Activated T-cell treated with anti-CD3 and anti-CD28 coated beads for 48 hours (primary cell): ENCODE measurements at places on chromosomes 5 and 9.

- no peak for DNase-seq
Measured at GRCh38 chr9:116075191-116075590, 78.4 kb upstream of the PAPPA start.

DNA sequence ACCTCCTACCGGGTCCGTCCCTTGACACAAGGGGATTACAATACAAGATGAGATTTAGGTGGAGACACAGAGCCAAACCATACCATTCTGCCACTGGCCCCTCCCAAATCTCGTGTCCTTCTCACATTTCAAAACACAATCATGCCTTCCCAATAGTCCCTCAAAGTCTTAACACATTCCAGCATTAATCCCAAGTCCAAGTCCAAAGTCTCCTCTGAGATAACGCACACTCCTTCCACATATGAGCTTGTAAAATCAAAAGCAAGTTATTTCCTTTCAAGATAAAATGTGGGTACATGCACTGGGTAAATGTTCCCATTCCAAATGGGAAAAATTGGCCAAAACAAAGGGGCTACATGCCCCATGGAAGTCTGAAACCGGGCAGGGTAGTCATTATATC is 463.9 kb upstream of the CDH9 start:
- DNase-seq: no peak

DNA sequence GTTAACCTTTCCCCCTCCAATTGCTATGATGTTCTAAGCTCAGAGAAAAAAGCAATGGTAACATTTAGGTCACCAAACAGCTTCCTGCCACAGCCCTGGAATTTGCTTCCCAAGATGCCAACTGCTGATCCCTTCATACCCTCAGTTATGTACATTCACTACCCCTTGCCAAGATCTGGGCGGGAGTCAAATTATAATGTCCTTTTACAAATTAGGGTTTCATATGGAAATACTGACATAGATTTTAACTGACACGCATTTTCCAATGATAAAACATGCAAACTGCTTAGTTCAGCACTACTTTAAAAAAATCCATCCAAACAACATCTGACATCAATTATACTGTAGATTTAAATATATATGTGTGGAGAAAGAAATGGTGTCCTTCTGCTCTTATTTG is 5.0 kb downstream of the LOX start:
- DNase-seq: no peak

GRCh38 chr9:87873607-87874303 is 8.9 kb upstream of the SPATA31E1 start:
- no peak for DNase-seq

DNA sequence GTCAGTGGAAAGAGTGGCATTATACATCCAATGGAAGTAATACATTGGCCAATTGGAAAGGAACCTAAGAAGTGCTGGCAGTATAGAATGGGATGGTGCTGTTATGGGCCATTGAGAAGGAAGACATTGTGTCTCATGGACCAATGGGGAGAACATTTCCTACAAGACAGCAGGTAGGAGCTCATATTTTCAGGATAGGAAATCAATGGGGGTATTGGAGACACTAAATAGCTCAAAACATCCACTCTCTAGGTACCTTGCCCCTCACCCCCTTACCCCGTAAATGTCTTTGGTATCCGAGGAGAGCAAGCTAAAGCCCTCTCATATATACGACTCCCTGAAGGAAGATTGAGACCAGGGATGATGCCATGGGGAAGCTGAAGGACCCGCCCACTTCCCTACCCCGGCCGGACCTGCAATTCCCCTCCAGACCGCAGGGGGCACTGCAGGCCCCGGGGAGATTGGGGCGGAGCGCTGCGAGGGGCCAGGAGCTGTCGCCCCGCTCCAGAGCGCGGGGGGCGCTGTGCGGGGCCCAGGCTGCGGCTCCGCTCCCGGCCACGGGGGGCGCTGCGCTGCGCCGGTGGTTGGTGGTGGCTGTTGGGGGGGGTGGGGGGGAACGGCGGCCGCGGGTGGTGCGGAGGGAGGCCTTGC is at the start of gene KDM3B:
KDM3B (plus strand) TSS at position 615 of the 651 bp plus-strand sequence. CDS start 111 bp downstream, outside the sequence.
- peak; percentile 98 for DNase-seq

DNA sequence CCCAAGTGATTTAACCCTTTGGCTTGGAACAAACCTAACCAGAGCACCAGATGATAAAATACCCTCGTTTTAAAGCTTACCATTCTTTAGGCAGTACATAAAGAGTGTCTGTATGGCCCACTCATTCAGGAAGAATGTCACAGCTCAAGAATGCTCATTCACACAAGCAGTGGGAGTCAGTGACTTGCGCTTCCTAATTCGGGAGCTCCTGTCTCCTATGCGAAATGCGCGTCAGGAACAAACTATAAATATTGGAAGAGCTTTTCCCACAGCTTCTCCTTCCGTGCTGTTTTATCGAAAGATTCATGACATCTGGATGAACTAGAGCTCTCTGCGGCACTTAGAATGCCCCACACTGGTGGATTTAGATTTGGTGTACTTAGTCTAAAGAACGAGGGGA is 66.6 kb downstream of the NTRK2 start:
- no peak for DNase-seq

DNA sequence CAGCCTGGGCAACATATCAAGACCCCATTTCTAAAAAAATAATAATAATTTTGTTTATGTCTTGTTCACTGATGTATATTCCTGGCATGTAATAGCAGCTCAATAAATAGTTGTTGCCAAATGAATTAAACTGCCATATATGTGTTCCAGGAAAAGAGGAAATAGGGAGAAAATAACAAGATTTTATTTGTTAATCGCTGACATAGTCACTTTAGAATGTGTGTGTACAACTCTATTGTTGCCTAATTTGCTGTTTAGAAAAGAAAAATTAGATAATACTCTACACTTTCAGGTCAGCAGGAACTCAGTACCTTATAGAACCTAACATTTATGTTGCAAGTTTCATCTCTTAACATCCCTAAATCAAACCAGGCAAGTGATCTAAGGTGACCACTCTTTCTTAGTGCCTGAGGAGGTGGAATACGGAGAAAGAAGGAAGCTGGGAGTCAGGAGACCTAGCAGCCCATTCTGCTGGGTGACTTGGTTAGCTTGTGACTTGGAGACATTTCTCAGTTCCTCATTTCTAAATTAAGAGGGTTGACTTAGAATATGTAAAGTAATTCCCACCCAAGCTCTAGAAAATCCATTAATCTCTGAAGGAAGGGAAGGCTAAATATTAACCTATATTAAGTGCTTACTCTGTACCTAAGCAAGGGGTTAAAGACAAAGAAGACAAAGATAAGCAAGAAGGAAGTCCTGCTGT is 110.3 kb upstream of the IQGAP2 start:
- no peak for DNase-seq

DNA sequence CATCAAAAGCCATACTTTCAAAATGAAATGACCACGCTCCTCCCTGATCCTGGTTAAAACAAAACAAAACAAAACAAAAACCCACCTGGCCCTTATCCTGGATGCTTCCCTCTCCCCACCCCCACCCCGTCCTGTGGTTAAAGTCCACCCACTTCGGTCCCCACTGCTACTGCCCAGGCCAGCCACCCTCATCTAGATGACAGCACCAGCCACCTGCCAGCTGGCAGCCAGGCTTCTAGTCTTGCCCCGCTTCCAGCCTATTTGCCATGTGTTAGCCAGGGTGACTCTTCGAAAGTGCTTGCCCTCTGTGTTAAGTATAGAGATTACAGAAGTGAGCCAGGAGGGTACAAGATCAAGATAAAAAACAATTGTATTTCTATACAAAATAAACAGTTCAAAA is 27.5 kb upstream of the NCS1 start:
- no peak for DNase-seq

DNA sequence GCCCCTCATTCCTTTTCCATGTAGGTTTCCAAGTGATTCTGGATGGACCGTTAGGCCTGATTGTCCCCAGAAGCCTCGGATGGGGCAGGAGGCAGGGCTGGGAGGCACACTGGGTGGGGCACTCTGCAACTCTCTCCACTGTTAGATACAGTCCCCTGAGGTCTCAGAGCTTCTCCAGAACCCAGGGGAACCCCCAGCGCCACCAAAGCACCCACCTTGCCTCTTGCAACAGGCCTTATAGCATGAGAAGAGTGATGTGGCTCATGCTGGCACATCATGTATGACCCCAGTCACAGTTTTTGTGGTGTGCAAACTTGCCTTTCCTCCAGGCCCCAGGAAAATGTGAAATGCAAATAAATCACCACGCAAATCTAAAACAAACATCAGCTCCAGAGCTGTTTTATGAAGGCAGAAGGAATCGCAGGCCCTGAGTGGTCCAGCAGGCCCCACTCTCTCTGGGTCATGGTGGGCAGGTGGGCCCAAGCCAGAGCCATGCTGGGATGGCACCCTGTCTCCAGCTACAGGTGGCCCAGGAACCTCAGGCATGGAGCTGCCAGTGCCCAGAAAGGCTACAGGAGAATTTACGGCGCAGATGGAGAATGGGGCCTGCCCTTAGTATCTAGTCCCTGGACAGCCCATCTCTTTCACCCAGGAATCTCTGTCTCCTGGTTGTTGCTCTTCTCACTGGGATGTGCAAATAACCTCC is 36.3 kb upstream of the CDKN2AIPNL start:
- no peak for DNase-seq

DNA sequence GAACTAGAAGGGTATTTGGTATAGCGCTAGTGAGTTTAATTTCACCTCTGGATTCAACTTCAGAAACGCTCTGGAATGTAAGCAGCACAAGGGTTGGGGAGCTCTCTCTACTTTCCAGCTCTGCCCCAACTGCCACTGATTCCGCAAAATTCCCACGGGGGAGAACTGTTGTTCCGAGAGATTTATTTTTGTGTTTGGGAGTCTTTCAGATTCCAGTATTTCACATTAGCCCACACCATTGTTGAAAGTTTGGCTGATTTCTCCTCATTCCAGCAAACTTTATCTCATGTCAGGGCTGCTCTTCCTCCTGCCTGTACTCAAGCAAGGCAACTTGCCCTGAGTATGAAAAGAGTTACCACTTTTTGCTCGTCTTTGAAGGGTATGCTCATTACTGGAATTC is 198.5 kb upstream of the EGFLAM start:
- DNase-seq: no peak

DNA sequence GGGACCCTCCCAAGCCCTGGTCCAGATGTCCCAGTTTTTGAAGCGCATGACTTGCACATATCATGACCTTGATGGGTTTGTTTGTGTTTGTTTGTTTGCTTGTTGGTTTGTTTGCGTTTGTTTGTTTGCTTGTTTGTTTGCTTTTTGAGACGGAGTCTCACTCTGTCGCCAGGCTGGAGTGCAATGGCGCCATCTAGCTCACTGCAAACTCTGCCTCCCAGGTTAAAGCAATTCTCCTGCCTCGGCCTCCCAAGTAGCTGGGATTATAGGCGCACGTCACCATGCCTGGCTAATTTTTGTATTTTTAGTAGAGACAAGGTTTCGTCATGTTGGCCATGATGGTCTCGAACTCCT is 13.0 kb upstream of the UBAC1 start:
- DNase-seq: no peak

DNA sequence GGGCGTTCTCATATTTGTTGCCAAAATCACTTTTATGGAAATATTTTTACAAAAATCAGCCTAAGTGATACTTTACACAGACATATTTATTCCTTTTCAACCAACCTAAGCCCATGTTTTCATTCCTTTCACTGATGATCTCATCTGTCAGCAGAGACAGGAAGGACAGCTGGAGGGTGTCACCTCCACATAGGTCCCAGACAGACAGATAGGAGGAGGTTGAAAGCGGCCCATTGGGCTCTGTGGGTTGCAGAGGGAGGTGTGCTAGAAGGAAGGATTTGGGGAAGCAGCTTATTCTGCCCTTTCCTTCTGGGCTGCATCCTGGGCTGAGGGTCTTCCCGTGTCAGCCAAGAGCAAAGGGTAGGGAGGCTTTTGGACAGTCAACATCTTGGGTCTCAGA is 26.0 kb upstream of the SEMA4D start:
- DNase-seq: no peak

DNA sequence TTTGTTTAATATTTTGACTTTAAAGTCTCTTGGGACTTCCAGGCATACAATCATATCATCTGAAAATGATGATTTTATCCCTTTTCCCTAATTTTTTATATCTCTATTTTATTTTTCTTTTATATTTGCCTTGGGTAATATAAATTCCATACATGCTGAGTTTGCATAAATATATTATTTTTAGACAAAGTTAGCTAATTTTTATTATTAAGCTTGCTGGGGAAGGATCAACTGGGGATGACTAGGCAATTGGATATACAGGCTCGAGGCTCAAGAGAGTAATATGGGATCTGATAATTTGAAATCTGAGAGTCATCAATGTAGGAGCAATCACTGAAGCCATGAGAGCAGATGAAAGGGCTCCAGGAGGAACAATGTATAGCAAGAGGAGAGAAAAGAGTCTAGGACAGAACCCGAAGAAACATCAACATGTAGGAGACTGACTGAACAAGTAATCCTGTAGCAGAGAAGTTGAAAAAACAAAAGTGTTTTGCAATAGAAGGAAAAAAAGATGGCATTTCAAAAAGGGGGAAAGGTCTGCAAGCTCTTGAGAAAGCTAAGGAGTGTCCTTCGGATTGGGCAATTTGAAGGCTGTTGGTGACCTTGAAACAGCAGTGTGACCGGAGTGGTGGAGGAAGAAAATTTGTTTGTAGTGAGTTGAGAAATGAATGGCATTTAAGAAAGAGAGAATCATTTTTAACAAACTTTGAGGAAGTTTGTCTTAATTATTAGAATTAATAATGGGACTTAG is 17.0 kb upstream of the RHOBTB3 start:
- DNase-seq: no peak
